ENCODE measurements at places on chromosomes 5 and 9.

GRCh38 chr5:3348576-3349535 is 246.8 kb upstream of the IRX1 start:
- DNase-seq: no peak

GRCh38 chr5:61622156-61622555 is 290.1 kb downstream of the ZSWIM6 start:
- no peak for DNase-seq

DNA sequence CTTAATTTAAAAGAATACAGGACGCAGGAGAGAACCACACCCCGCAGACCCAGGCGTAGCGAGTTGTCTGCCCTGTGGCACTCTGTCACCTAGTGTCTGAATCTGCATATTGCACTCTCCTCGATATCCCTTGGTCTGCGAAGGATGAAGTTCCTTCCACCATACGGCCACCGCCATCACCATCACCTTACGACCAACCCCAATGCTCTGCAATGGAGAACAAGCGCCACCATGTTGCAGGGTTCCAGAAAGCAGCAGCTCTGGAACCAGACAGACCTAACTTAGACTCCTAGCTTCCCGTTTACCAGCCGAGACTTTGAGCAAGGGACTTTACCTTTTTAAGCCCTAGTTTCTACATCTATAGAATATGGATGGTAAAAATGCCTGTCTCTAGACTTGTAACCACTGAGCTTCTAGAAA is 77.4 kb upstream of the DMRT1 start:
- DNase-seq: no peak

DNA sequence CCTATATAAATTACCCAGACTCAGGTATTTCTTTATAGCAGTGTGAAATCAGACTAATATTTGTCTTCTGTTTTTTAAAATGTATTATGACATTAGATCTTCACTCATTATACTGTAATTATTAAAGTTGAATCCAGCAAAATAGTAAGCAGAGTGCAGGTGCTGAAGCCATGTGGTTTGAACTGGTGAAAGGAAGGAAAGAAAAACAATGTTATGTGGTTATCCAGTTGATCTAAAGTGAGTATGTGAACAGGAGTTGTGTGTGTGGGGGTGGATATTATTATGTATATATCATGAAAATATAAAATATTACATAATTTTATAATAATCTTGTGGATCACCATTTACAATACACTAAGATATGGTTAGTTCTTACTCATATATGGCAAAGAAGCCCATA is 593.7 kb downstream of the SEMA5A start:
- DNase-seq: no peak

GRCh38 chr9:70110194-70111041 is 66.8 kb downstream of the MAMDC2 start:
- DNase-seq: no peak

GRCh38 chr5:125149110-125149509 is 402.7 kb upstream of the ZNF608 start:
- no peak for DNase-seq

DNA sequence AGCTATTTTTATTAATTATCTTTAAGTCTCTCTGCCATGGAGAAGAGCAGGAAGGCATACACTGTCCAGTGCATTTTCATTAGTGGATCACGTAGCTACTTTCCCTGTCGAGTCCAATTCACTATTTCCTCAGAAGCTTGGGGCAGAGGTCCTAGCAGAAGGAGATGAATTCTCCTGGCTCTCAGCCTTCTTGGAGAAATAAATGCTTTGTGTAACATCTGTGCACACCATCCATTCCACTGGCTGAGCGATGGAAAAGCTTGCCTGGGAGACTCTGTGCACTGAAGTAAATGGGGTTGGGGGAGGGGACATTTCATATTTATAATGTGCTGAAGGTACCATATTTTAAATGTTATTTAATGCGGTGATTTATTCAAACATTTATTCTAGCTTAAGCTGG is 23.4 kb downstream of the PROP1 start:
- DNase-seq: no peak

- no peak for DNase-seq
Observed at GRCh38 chr5:180130291-180130869, 58.8 kb upstream of the RNF130 start.

DNA sequence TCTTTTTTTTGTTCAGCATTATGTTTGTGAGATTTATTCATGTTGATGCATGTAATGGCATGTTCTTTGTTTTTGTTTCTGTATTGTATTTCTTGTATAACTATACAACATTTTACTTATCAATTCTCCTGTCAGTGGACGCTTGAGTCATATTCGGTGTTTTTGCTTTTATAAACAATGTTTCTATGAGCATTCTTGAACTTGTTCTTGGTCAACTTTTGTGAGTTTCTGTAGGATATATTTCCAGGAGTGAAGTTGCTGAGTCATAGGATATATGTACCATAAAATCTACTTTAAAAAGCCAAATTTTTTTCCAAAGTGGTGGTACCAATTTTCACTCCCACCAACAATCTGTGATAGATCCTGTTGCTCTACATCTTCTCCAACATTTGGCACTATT is 104.8 kb downstream of the VCAN start:
- no peak for DNase-seq

- no peak for DNase-seq
Observed at GRCh38 chr9:7105095-7105494, 347.3 kb downstream of the KDM4C start.

DNA sequence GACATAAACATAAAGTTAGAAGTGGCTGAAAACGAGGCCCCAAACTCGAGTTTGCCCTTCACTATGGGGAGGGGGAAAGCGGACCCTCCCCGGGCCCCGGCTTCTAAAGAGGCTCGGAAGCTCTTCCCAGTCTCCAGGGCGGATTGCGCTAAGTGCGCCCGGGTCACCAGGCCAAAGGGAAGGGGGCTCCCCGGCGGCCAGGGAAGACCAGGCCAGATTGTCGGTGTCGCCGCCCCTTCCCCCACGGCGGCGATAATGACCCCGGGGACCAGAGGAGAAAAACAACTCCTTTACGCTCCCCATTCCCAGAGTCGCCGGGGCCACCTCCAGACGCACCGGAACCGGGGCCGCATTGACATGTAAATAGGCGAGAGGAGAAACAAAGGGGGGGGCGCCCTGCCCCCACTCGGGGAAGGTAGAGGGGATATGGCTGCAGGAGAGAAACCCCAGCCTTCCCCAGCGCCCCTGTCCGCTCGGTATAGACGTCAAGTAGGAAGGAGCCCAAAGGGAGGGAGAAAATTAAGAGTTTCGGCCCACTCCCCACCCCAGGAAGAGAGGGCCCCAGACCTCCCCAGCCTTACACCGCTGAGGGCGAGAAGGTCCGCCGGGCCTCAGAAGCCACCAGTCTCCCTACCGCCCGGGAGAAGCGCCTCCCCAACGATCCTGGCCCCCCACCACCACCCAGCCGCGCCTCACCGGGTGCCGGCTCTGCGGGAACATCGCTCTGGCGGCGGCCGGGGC is 1.7 kb downstream of the TLE1 start:
- no peak for DNase-seq

- DNase-seq: no peak
Observed at GRCh38 chr5:36068751-36069281, 2.1 kb upstream of the UGT3A2 start.

DNA sequence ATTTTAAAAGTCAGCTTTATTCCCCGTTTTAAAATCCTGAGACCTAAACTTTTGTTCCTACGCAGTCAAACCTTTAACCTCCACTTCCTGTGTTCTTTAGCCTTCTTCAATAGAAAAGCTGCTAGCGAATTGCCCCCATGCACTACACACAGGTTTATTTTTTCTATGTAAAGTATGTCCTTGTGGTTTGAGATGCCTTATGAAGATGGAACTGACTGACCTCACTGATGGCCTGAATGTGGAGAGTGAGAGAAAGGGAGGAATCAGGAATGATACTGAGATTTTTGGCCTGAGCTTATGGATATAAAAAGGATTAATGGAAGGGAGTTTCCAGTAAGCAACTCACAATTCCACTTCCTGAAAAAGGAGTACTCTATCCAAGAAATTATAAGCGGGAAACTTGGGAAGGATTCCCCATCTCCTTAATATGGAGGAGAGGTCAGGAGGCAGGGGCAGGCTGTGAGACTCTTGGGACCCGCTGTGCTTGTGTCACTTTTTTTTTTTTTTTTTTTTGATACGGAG is 89.5 kb downstream of the UGCG start:
- DNase-seq: no peak

DNA sequence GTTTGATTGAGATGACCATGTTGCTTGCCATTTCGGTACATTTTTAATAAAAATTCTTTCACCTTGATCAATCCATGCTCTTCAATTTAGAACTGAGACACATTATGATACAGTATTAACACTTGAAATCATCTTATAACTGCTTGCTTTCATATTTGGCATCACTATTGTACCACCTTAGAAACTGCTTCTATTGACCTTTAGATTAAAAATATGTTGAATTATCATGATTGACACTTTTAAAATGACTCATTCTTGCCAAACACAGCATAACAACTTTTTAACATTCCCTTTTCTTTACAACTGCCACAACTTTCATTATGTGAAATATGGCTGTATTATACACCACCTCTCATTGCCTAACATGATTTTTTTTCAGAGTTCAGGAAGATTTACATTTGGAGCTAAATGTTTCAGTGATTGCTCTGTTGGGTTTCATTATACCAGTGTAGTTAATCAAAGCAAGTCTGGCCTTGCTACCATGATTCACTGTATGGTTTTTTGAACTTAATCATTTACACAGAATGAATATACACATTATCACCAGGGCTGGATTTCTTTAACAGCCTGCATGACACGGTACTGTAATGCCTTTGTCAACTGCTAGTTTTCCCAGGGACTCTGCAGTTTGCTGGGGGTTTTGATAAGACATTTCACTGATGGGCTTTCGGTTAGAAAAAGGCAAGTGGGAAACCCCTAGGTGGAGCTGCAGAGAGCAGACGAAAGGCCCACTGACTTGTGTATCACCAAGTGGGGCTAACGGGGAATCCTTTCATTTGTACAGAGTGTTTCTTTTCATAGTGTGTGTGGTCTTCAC is 93.6 kb upstream of the TLE4 start:
- no peak for DNase-seq
